ENCODE measurements at places on chromosomes 7 and 10.

DNA sequence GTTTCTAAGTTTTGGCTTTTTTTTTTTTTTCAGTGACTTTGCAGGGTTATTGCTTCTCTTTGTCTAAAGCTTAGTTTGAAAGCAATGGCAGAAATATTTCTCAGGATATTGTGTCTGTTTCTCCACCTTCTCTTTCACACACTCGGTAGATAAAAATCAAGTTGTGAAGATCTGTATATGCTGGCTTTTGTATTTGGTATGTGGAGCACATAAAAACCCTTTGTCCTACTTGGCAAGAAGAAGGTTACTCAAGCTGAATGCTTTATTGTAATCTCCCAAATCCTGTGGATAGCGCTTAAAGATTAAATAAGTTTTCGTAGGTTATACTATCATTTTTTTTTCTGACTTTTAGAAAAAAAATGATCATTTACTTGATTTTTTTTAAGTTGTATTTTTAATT, 172.4 kb downstream of the CDCA7L start:
- DNase-seq: no peak

- DNase-seq: no peak
These were observed 18.7 kb downstream of the CNPY1 start for GRCh38 chr7:155527664-155528063.

DNA sequence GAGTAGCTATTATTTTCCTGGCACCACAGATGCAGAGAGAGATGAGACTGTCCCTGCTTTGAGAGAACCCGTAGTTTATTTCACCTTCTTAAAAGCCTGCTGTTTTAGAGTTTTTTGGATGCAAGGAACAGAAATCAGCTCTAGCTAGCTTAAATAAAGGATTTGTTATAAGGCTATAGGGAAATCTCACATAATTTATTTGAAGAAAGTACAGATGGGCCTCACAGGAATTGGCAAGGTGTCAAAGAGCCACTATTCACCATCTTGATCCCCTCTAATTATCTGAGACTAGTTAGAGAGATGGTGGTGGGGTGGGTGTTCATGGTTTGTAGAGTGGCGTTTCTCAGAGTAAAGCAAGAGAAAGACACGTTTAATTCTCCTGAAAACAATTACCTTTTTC, 7.3 kb downstream of the KMT2E start:
- no peak for DNase-seq

GRCh38 chr7:80463272-80463920, 48.5 kb downstream of the GNAT3 start:
- no peak for DNase-seq

DNA sequence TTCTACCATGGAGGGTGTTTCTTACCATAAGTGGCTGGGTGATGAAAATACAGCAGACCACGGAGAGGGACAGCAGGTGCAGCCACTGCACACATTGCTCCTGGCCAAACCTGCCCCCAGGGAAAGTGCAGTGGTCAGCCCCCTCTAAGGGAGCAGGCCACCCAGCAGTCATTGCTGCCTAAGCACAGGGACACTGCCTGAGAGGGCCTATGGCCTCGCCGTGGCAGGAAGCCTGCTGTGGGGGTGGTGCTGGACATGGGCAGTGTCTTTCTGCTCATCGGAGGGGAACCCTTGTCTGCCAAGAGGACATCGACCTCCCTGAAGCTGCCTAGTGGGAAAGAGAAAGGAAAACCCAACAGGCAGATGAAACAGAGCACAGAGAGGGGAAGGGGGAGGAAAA, 118.3 kb downstream of the PKD1L1 start:
- DNase-seq: no peak

DNA sequence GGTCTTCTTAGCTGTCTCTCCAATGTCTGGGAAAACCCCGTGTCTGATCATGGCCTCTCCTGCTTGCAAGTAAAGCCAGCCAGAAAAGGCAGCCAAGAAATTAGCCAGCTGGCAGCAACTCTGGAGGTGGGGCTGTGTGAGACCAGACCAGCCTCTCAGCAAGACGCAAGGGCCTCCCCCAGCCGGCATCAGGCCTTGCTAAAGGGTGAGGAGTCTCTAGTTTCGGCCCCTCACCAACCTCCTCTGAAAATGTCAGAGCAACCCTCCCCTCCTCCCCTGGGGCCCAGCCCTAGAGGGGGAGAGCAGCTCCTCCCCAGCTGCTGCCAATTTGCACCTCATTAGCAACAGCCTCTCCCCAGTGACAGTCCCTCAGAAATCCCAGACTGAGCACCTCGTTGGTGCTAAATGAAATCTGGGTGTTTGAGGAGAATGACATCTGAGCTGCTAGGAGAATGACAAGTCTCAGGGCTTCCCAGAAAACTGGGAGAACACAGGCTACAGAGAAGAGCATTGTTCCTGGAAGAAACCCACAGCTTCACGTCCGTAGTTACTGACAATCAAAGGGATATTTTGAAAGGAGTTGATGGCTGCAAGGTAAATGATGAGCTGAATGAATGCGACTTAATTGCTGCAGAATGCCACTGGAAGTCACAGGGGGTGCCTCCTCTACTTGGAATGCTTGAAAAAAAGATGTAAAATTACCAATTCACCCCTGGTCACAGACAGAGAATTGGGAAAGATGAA, 25.9 kb downstream of the DGKI start:
- DNase-seq: no peak

DNA sequence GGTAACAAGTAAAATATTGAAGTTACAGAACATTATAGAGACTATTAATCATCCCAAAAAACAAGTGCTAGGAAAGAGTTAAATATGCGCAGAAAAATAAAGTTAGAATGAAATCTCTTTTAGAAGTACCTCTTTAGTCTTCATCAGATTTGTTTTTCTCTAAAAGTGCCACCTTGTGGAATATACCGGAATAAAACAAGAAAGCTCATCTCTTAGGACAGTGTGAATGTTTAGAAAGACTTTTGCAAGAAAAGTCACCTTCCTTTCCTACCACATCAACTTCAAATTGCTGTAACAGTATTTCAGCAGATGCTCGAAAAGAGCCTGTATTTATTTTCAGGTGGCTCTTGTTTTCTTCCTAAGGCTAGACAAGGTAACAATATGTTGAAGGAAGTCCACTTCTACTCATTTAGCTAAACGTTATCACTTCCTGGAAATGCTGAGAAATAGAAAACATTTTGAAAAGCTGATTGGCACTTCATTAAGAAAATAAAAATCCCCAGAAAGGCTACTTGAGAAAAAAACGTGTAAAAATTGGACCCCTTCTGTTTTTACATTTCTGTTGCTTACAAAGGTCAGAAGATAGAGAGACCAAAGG, 19.8 kb upstream of the FAM133B start:
- DNase-seq: no peak

GRCh38 chr7:210401-210925, 18.1 kb downstream of the FAM20C start:
- no peak for DNase-seq

Measured in stimulated activated CD4-positive, alpha-beta T cell treated with anti-CD3 and anti-CD28 coated beads, Interleukin-15, amount 100 ng/mL, for 48 hours (primary cell).